ENCODE measurements at places on chromosomes 16 and 17. TPM values are rescaled to one million over a fixed set of nuclear protein-coding genes. Genes with fewer than 3 reads are reported as not detected.

The SLC13A2 gene
- not detected for total RNA-seq

DNA sequence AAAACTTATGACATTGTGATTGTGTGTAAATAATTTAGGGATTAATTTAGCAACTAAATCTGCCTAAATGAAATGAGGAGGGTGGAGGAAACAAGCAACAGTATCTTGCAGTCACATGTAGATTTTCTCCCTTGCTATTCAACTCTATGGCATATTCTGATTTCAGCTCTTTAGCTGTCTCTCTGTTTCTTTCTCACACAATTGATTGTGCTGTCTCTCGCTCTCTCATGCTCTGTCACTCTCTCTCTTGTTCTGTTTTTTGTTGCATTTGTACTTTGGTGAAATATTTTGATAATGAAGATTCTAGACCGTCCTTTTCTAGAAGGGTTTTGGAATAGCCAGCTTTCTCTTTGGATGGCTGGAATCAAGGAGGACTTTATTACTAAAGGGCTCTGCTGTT is 70.6 kb downstream of the BCAS3 start:
- no peak for DNase-seq

DNA sequence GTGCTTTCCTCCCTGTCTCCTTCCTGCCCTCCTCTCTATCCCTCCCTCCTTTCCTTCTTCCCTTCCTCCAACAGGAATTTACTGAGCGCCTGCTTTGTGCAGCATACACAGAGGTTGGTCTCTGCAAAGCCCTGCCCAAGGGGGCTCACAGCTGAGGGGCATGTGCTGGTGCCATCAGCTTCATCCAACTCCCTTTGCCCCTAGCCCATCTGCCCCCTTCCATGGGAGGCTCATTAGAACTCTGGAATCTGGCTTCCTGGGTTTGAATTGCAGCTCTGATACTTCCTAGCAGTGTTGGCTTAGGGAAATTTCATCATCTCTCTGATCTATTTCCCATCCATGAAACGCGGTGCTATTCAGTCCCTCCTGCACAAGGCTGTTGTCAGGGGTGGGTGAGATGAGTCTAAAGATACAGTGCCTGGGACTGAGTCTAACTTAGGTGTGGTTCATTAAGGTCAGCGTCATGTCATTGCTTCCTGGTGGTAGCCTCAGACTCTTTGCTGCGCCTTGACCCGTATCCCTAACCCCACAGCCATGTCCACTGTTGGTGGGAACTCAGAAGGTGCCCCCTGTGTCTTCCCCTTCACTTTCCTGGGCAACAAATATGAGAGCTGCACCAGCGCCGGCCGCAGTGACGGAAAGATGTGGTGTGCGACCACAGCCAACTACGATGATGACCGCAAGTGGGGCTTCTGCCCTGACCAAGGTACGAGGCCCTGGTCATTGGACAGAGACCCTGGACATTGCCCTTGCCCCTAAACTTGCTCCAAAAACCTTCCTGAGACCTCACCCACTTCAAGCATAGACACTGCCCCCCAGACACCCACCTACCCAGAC is 10.3 kb downstream of the MMP2 start:
- DNase-seq: no peak

DNA sequence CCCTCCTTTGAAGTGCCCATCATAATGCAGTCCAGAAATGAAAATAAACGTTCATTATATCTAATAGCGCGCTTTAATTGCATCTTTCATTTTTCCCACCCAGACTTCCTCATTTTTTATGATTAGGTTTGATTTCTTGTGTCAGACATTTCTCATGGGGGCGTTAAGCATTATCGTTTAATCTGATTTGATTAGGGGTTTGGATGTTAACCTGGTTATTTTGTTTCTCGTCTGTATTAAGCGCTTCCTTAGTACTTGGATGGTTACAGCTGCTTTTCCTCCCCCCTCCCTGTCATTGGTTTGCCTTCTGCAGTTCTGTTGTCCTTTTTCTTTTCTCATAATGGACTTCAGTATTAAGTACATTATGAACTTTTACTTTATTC is 540 bp downstream of the MFSD11 start:
- DNase-seq: no peak

The MYH11 gene
- total RNA-seq: 1.1 TPM

DNA sequence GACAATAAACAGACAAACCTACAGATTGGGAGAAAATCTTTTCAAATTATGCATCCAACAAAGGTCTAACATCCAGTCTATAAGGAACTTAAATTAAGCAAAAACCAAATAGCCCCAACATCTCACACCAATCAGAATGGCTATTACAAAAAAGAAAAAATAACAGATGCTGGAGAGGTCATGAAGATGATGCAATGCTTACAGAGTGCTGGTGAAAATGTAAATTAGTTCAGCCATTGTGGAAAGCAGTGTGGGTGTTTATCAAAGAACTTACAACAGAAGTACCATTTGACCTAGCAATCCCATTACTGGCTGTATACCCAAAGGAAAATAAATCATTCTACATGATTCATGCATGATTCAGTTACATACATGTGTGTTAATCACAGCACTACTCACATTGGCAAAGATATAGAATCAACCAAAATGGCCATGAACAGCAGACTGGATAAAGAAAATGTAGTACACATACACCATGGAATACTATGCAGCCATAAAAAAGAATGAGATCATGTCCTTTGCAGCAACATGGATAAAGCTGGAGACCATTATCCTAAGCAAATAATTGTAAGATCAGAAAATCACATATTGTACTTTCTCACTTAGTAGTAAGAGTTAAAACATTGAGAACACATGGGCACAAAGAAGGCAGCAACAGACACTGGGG is 223.9 kb upstream of the WSB1 start:
- no peak for DNase-seq

Measured in thymus (tissue), 14 donors.